Stimulated activated CD4-positive, alpha-beta T cell treated with anti-CD3 and anti-CD28 coated beads, Interleukin-15, amount 100 ng/mL, for 1 hour (primary cell): ENCODE measurements at places on chromosomes 6 and 20.

DNA sequence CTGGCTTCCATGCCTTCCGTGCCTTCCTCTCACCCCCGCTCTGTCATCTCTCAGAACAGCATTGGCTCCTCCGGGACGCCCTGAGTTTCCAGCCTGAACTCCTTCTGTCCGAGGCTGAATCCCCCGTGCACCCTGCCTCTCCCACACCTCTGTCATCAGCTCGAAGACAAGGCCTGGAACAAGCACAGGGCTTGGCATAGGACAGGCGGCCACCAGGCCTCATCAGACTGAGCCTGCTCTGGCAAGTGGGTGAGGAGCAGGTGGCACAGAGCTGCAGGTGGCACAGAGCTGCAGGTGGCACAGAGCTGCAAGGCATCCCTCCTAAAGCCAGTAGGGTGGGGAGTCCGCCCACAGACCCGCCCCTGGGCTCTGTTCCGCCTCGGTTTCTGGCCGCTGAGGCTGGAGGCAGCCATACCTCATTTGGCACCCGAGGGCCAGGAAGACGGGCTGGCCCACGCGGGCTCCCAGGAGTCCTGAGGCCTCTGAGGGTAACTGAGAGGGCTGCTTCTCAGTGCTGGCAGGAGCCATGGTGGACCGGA lies 60.2 kb downstream of the EZR start:
- no peak for DNase-seq

GRCh38 chr6:166221040-166221439 lies 53.4 kb upstream of the TBXT start:
- DNase-seq, result no peak

DNA sequence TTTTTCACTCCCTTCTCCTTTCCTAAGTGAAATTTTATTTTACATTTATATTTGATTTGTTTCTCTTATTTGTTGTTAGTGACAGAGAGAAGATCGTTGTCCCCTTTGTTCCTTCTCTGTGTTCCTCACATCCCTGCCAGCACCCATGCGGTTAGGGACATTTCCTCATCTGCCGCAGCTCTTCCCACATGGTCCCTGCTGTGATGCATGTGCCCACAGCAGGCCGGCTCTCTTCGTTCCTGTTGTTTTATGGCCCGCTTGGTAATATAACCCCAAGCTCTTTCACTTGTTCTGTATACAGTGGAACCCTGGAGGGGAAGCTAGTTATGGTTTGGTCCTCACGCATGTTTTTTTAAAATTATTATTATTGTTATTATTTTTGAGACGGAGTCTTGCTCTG lies 23.6 kb downstream of the DTD1 start:
- no peak for DNase-seq

- DNase-seq, result no peak
Observed at GRCh38 chr6:34385793-34386195, 6.7 kb downstream of the NUDT3 start.

DNA sequence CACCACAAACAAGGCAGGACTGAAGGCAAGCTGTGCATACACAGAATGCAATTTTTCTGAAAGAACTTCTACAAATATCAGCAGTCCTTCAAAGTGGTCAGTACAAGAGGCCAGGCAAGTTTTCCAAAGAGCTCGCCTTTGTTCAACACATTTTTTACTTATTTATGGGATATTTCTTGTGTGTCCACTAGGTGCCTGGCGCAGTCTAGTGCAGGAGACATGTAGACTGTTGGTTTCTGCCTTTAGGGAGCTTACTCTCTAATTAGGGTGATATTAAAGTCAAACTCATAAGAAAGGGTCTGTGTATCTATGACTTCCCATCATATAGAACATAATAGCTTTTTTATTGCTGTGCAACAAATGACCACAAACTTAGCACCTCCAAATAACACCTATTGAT lies 21.2 kb upstream of the VEGFA start:
- DNase-seq, result no peak

GRCh38 chr6:167350731-167351655 lies 26.1 kb downstream of the TTLL2 start:
- DNase-seq, result peak; percentile 64

- no peak for DNase-seq
Observed at GRCh38 chr6:129679275-129679674, 30.7 kb downstream of the ARHGAP18 start.

GRCh38 chr6:16639684-16640480 lies 121.4 kb downstream of the ATXN1 start:
- DNase-seq, result no peak

GRCh38 chr6:8642131-8642530 lies 206.8 kb upstream of the SLC35B3 start:
- DNase-seq, result no peak

- DNase-seq, result no peak
Observed at GRCh38 chr20:32164984-32165735, 42.4 kb downstream of the PLAGL2 start.

DNA sequence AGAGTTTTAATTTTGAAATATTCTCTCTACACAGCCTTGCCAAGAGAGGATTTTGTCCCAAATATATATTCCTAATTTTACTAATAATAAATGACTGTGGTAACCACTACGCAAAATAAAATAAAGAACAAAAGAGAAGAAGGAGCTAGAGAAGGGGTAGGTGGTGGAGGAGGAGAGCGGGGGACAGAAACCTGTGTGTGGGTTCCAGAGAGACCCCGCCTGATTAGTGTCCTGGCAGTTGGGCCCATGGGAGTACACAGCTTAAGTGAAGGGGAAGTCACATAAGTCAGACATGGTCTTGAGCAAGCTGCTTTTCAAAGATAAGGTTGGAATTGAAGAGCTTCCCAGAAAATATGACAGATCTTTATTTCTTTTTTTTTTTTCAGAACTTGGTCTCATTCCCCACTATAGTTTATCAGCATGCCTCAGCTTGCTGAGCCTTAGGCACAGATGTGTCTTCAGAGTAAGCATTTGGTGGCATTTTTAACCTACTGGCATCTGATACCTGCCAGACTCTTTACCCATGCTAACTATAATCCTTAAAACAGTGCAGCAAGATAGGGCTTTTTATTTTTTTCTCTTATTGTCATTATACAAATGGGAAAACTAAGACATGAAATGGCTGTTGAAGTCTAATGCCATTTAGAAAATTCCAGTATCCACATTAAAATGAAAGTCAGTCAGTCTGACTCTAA lies 9.6 kb upstream of the RHAG start:
- no peak for DNase-seq

DNA sequence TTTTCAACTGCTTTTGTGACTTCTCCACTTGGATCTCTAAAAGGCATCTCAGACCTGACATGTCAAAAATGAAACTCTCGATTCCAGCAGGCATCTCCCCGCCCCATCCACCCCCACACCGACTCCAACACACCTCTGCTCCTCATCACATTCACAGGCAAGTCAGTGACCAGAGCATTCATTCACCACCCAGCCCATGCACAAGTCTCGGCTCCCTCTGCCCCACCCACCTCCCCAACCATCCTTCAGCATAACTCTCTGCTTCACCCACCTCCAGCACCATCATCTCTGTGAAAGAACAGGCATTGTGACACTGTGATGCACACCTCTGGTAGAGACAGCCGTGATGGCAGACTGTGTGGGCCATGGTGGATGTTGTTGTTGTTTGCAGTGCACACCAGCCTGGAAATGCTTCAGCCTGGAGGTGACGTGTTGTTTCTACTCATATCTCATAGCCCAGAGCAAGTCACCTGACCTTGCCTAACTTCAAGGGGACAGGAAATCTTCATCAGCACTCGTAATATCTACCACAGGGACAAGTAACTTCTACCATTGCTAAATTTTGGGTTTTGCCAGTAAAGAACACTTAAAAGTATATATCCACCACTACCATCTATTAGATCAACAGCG lies 56.5 kb downstream of the ANKRD60 start:
- no peak for DNase-seq

- no peak for DNase-seq
Observed at GRCh38 chr6:29958921-29959320, 16.6 kb downstream of the HLA-A start.

DNA sequence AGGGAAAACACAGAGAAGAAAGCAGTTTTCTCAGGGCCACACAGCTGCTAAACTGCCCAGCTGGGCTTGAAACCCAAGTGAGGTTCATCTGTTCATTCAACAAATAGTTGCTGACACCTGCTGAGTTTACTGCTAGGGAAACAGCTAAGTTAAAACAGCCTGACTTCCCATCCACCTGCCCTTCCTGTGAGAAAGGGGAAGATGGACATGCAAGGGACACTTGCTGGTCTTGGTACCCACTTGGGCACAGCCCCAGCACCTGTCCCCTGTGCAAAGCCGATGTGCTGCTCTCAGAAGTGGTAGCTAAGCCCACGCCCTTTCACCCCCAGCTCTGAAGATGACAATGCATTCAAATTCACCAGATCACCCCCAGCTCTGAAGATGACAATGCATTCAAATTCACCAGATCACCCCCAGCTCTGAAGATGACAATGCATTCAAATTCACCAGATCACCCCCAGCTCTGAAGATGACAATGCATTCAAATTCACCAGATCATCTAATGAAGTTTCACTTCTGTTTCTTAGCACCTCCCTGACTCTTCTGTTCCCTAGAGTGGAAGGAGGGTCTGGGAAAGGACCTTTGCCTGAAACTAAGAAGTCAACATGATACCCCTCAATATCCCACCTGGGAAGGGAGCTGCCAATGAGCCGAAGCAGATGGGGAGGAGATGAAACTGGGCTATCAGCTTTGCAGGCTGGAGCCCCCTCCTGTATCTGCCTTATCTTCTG lies 46.0 kb upstream of the TOP1 start:
- DNase-seq, result no peak

DNA sequence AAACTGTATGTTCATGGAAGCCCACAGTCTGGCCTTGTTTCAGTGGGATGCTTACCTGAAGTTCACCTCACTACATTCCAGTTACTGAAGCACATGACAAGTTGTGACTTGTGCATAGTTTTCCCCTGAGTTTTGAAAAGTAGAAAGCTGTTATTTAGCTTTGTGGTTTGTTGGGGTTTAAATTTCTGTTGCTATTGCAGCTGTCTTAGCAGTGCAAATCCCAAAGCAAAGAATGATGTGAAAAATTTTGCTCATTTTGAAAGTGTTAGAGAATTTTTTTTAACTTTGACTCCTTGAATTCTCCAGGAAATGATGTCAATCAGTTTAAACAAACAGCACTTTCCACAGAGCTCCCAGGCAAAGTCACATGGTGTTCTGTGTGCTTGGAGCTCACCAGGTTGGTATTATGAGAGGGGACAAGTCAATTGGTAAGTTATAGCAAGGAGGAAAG lies 268.4 kb downstream of the ADGRG6 start:
- DNase-seq, result no peak

DNA sequence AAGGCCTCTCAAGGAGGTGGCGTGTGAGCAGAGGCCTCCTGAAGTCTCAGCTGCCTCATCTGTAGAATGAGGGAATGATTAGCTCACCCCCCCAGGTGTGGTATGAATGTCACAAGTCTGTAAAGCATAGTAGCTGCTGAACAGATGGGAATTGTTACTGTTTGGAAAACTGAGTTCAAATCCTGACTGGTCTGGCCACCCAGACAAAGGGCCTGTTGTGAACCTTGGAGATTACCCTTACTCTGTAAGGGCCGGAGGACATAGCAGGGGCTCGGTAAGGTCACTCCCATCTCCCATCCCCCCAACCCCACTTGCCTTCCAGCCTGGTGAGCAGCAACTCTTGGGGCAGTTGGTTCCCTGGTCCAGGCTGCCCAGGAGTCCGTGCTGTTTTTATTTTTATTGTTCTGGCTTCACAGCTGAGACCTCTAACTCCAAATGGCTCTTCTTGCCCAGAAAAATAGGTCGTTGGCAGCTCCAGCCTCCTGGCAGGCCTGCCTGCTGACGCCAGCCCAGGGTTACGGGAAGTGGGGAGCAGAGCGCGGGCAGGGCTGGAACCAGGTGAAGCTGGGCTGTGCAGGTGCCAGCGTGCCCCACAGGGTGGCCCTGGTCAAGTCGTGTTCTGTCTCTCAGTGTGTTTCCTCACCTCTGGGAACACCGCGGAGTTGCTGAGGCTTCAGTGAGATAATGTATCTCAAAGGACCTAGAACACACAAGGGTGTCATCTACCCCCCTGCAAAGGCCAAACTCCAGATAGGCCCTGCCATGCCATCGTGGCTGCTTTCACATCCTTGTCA lies 4.5 kb upstream of the SIRPA start:
- no peak for DNase-seq

- no peak for DNase-seq
Observed at GRCh38 chr6:46130666-46131065, 877 bp downstream of the ENPP4 start.

GRCh38 chr20:13029687-13030375 lies 21.1 kb downstream of the SPTLC3 start:
- DNase-seq, result no peak

- DNase-seq, result no peak
Observed at GRCh38 chr6:4658486-4658885, 117.7 kb upstream of the CDYL start.

- DNase-seq, result peak; percentile 38
Observed at GRCh38 chr6:36912586-36912985, 26.8 kb downstream of the C6orf89 start.

GRCh38 chr6:154986787-154987235 lies 8.3 kb upstream of the TIAM2 start:
- DNase-seq, result no peak

- DNase-seq, result no peak
Observed at GRCh38 chr20:36004045-36004444, 35.7 kb downstream of the CNBD2 start.

DNA sequence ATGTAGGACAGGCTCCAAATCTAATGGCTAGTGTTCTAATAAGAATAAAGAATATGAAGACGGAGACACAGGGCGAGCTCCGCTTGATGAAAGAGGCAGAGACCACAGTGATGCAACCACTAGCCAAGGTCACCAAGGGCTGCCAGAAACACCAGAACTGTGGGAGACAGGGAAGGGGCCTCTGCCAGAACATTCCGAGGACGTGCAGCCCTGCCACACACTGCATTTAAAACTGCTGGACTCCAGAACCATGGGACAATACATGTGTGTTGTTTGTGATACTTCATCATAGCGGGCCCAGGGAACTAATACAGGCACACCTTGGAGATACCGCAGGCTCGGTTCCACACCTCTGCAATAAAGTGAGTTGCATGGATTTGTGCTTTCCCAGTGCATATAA lies 2.9 kb upstream of the THBS2 start:
- DNase-seq, result no peak

GRCh38 chr20:9093218-9093957 lies 24.5 kb downstream of the PLCB4 start:
- no peak for DNase-seq

- no peak for DNase-seq
Observed at GRCh38 chr6:139857143-139857542, 482.7 kb upstream of the CITED2 start.

DNA sequence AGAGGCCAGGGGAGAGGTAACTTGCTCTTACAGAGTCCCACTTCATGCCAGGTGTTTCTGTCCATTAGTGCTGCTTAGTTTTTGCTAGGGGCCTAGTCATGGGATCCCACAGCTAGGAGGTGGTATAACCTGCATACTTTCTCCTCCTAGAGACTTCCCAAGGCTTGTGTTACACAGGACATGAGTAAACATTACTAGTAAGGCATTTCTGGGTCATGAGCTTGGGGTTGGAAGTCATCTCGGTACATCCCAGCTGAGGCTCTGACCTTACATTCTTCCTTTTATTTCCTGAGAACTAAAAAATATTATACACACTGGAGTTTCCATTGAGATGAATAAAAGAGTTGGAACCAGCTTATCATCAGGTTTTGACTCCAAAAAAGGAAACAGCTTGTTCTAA lies 20.9 kb upstream of the PNPLA1 start:
- DNase-seq, result no peak

- DNase-seq, result peak; percentile 1
Observed at GRCh38 chr6:170206851-170207431, 83.9 kb downstream of the DLL1 start.

- no peak for DNase-seq
Observed at GRCh38 chr20:52168116-52168515, 23.5 kb downstream of the ZFP64 start.

- DNase-seq, result no peak
Observed at GRCh38 chr6:142773324-142773723, 171.7 kb downstream of the HIVEP2 start.

- no peak for DNase-seq
Observed at GRCh38 chr20:9627219-9627618, 112.8 kb downstream of the LAMP5 start.
